IMR-90 (cell line): ENCODE measurements at places on chromosomes 12 and 14.

GRCh38 chr12:104971306-104971705 is 13.2 kb upstream of the SLC41A2 start:
- no peak for DNase-seq

- DNase-seq, result no peak
Observed at GRCh38 chr14:99907761-99908652, 114.8 kb downstream of the EML1 start.

DNA sequence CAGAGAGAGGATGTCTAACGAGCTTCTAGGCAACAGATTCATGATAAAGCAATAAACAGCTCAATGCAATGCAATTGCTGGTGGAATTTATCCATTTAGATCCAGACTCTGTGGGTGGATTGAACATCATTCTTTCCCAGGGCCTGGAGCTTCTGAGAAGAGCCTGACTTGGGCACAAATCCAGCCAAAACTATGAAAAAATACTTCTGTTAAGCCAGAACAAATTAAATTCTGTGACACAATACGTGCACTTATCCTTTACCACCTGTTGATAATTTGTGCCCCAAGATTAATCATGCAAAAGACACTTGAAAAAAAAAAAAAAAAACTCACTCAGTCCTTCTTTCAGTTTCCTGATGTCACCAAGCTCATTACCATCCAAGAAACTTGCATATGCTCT is 446.0 kb upstream of the DCN start:
- no peak for DNase-seq

- DNase-seq, result no peak
Observed at GRCh38 chr12:115403689-115404088, 719.7 kb upstream of the TBX3 start.

DNA sequence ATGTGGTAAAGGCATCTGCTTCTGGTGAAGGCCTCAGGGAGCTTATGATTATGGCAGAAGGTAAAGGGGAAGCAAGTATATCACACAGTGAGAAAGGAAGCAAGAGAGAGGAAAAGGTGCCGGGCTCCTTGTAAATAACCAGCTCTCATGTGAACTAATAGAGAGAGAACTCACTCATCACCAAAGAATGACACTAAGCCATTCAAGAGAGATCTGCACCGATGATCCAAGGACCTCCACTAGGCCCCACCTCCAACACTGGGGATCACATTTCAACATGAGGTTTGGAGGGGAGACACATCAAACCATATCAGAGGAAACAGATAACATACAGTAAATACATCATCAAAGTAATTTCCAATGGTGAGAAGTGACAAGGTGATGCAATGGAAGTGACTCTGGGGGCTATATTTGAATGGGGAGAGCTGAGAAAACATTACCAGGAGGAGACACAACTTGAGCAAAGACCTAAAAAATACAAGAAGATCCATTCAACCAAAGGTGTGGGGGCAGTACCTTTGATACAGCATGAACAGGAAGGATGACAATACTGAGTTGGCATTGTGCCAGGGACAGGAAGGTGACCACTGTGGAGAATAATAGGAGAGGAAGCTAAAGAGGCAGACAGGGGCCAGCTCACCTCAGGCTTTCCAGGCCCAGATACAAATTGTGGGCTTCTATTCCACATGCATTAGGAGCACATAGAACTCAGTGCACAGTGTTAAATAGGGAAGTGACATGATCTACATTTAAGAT is 134.4 kb upstream of the GRIP1 start:
- DNase-seq, result no peak

GRCh38 chr14:67815573-67816225 is 691 bp downstream of the ZFYVE26 start:
- peak; percentile 62 for DNase-seq

DNA sequence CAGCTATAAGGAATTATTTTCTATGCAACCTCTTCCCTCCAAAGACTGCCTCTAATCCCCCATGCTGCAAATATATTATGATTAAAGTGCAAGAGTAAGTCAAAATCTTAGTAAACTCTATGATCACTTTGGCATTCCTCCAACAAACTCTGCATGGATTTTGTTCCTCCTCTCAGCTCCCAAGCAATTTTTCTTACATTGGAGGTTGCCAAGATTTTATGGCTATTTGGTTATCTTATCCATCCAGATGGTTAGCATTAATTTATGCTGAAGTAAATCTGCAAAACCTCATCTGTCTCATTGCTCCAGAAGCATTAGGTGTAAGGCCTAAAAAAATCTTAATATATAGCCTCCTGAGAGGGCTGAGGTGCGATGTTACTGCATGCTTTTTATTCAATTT is 228.1 kb downstream of the CHST11 start:
- peak; percentile 67 for DNase-seq

DNA sequence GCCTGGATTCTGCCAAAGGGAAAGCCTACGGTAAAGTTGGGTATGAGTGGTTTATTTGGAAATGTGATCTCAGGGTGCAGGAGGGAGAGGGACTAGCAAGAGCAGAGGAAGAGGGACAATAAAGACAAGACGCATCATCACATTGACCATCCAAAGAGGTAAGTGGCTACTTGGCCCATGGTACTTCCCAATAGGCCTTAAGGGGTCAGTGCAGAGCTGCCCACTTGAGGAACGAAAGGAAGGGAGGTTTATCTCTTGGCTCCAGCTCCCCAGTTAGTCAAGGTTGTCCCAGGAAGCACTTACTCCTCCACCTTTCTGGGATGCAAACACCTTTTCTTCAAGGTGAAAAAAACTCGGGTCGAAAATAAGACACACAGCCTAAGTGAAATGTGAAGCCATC is 323.9 kb downstream of the TMEM132D start:
- no peak for DNase-seq

GRCh38 chr12:66661357-66661756 is 17.5 kb downstream of the GRIP1 start:
- no peak for DNase-seq

DNA sequence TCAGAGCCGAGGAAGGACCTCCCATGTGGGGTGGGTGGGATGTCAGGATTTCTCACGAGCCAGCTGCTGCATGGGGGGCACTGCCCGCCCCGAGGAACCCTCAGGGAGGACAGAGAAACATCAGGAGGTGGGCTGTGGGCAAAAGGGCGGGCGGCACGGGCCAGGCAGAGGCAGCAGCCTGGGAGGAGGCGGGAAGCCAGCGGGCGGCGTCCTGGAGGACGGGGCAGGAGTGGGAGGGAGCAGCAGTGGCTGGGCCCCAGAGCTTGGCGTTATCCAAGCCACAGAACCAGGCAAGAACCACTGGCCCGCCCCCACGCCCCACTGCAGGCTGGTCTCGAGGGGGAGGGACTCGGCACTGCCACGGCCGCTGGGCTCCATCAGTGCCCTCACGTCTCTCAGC is 2.4 kb downstream of the C14orf180 start:
- DNase-seq, result no peak

DNA sequence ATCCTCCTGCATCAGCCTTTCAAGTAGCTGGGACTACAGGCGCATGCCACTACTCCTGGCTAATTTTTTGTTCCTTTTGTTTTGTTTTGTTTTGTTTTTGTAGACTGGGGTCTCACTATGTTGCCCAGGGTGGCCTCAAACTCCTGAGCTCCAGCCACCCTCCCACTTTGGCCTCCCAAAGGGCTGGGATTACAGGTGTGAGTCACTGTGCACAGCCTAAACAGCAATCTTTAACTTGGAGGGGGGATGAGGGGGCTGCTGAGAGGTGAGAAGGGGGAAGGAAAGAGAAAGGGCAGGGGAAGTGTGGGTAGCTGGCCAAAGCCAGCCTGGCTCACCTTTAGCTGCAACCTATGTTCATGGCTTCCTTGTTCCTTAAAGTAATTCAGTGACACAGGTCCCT is 77.4 kb downstream of the KDM2B start:
- no peak for DNase-seq

- DNase-seq, result no peak
Observed at GRCh38 chr12:24884911-24885310, 64.0 kb downstream of the BCAT1 start.

DNA sequence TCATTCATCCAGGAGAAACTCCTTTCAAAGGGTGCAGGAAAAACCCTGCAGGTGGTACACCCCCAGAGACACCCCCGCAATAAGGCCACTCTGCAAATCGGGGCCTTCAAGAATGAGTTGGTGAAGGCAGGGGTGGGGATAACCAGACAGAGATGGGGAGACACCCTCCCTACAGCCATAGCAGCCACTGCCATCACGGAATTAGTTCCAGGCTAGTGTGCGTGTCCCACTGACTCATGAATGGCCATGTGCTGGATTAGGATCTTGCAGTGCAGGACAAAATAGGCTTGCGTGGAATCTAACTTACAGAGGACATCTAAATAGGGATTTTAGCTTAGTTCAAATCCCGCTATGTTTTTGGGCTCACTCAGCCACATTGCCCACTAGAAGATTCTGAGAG is 37.8 kb downstream of the SPRING1 start:
- no peak for DNase-seq

GRCh38 chr12:117145597-117146154 is 44.6 kb downstream of the FBXO21 start:
- DNase-seq, result no peak

- peak; percentile 61 for DNase-seq
Observed at GRCh38 chr12:32549675-32550079, 129.4 kb upstream of the DNM1L start.

DNA sequence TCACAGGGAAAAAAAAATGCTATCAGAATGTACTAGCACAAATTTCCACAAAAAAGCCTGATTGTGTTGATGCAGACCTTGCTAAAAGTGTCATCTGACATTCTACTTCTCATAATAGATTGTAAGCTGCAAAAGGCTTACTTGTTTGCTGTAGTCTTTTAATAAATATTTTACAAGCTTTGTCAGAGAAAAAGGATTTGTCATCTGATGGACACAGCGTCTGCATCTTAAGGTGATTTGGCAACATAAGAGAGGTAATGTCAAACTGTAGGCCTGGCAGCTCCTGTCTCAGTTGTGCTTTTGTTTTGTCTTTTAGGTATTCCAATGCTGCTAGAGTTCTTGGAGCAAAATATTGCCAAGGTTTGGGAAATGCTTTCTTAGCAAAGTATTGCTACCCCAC is 26.3 kb upstream of the KCNH3 start:
- DNase-seq, result no peak

- DNase-seq, result no peak
Observed at GRCh38 chr14:30225176-30225575, 297.5 kb upstream of the PRKD1 start.

DNA sequence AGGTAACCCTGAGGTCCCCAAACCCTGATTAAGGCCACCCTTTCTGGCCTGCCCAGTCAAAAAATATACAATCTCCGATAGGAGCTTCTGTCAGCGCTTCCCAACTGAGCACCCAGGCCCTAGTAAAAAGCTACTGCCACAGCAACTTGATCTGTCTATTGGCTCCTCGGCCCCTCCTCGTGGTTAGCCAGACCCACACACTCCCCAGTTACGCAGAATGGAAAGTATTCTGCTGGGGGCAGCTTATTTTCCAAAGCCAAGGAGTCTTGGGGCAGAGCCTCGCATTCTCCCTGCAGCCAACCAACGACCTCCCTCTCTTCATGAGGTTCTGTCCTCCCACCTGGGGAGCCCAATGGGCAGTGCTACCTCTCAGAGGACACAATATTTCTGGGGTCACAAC is 32.1 kb downstream of the FMNL3 start:
- no peak for DNase-seq

DNA sequence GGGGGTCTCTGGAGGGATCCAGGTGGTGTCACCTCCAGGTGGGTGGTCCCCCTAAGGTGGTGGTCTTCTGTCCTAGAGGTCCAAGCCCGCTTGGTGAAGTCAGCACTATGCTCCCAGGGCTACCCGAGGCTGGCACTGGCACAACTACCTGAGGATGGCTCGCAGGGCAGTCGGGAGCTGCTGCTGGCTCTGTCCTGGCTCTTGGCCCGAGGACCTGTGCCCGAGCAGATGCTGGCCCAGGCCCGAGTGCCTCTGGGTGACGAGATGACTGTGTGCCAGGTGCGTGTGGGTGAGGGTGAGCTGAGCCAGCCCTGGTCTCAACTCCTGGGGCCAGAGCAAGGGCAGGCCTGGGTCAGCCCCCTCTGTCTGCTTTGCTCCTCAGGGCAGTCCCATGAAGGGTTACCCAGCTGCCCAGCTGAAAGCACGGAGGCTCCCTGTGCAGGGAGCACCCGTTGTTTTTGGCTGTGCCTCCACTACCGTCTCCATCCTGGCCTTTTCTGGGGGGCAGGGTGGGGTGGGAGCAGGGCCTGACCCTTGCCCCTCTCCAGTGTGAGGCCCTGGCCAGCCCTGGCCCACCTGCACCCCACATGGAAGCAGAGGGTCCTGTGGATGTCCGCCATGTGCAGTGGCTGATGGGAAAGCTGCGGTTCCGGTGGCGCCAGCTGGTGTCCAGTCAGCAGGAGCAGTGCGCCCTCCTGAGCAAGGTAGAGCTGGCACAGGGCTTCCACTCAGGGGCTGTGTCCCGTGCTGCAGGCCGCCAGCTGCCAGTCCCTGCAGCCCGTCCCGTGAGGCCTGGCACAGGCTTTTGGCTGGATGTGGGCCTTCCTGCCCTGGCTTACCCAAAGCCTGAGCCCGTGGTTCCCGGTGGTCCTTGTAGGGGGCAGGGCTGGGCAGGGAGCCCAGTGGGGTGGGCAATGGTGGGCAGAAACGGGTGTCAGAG is 1.3 kb downstream of the TEDC1 start:
- no peak for DNase-seq

- no peak for DNase-seq
Observed at GRCh38 chr14:103205541-103205906, 82.3 kb downstream of the TNFAIP2 start.

- DNase-seq, result no peak
Observed at GRCh38 chr14:81837304-81837703, 303.7 kb upstream of the SEL1L start.

DNA sequence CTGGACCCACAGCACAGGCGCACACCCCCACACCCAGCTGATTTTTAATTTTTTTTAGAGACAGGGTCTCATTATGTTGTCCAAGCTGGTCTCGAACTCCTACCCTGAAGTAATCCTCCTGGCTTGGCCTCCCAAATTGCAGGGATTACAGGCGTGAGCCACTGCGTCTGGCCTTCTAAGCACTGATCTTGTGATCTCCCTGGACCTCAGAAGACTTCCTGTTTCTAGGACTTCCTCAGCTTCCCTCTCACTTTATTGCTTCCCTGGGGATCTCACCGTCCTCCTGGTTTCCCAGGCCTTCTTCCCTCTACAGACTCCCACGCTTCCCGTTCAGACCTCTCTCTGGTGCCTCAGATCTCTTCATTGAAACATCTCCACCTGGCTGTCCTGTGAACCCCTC is 13.8 kb downstream of the ZNF839 start:
- no peak for DNase-seq

GRCh38 chr12:21879312-21879711 is 61.9 kb downstream of the ABCC9 start:
- DNase-seq, result no peak

DNA sequence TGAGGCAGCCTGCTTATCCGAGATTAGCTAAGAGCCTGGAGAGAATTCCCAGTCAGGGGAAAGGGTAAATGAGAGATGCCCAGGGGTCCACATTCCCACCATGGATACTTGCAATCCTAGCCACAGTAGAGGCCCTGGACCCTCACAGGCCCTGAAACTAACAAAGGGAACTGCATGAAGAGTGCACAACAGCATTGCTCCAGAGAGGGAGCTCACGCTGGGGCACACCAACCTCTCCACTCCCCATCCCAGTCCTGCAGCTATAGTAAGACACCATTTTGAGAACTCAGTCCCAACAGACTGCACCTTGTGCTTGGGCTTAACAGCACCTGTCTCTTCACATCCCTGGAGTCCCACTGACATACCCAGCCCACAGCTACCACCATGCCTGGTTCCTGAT is 30.5 kb downstream of the CEP83 start:
- DNase-seq, result no peak

- peak; percentile 2 for DNase-seq
Observed at GRCh38 chr12:98955284-98955683, 310.2 kb downstream of the APAF1 start.

GRCh38 chr14:90461425-90461824 is 64.6 kb downstream of the CALM1 start:
- no peak for DNase-seq

GRCh38 chr12:40031965-40032364 is 73.9 kb downstream of the SLC2A13 start:
- no peak for DNase-seq
